SK-N-SH (cell line): ENCODE measurements at places on chromosomes 4 and X.

GRCh38 chr4:107552306-107552705 is 167.7 kb downstream of the PAPSS1 start:
- no peak for DNase-seq

- DNase-seq, result no peak
Measured at GRCh38 chr4:47551682-47552081, 66.6 kb downstream of the ATP10D start.

- no peak for DNase-seq
Measured at GRCh38 chr4:10983268-10983667, 298.7 kb upstream of the CLNK start.

GRCh38 chr4:38268837-38269236 is 308.6 kb downstream of the PTTG2 start:
- no peak for DNase-seq

DNA sequence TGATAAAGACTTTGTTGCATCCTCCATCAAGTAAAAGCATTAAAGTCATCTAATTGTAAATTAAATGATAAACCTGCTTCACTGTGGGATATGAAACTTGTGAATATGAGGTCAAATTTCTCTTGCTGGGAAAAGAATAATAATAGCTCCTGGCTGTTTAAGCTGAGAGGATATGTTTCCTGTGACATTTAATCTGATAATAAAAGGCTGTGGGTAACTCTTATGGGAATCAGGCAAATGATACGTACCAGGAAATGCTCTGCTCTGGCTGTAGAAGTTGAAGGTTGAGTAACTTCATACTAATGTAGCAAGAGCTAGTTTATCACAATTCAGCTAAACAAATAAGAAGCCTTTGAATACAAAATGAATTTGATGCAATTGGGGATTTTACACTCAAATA is 574.6 kb downstream of the RAPGEF2 start:
- DNase-seq, result peak; percentile 19

GRCh38 chrX:129823115-129823514 is 20.6 kb downstream of the ZDHHC9 start:
- DNase-seq, result peak; percentile 52

- peak; percentile 40 for DNase-seq
Measured at GRCh38 chr4:189802884-189803283, 137.8 kb upstream of the FRG1 start.

DNA sequence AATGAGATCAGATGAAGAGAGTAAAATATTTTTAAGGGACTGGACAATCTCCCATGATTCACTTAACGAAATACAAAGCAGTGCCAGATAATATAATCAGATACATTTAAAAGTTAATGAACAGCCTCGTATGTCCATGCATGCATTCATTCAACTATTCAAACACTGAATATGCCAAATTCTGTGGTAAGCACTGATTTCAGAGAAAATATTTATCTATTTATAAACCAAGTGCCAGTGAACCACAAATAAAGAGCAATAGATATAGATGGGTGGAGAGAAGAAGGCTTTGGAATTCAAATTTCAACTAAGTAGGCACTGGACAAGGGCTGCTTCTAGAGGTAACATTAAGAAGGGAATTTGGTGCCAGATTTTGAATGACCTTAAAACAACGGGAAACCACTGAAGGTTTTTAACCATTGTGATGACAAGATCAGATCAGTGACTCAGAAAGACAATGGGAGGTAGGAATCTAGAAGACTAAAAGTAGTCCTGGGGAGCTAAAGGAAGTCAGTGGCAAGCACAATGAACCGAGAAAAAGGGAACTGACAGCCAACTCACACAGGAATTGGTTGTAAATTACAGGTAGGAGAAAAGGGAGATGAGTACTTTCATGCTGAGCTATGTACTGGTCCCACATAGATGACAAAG is 14.2 kb downstream of the ELOVL6 start:
- no peak for DNase-seq

GRCh38 chr4:11455201-11455835 is 26.6 kb upstream of the HS3ST1 start:
- no peak for DNase-seq

DNA sequence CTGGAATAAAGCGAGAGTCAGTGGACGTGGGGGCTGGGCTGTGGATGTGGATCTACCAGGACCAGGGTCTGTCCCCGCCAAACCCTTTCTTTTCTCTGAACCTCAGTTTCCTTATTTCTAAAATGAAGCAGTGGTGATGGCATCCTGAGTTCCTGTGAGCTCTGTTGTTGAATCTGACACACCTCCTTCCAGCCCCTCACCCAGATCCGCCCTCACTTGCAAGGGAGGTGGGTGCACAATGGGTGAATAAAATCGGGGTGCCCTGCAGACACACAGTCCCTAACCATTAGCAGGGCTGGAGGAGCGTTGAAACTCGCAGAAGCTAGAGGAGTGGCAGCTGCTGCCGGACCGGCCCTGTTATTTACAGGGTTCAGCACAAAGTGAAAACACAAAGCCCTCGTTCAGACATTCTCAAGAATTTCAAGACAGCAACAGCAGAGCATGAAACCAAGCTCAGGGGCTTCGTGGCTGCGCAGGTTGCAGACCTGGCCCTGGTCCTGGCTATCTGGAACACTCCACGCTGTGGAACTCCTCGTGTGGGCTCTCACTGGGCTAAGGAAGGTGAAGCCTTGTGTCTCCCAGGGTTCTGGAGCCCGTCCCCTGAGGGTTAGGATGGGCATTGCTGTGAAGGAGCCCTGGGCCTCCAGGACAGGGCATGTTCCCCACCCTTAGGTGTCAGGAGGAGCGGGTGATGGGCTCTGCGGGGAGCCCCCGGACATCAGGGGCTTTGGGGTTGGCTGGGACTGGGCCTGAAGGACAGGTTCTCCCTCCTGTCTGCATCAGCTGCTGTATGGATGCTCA is 42.9 kb downstream of the PSAPL1 start:
- DNase-seq, result peak; percentile 7

DNA sequence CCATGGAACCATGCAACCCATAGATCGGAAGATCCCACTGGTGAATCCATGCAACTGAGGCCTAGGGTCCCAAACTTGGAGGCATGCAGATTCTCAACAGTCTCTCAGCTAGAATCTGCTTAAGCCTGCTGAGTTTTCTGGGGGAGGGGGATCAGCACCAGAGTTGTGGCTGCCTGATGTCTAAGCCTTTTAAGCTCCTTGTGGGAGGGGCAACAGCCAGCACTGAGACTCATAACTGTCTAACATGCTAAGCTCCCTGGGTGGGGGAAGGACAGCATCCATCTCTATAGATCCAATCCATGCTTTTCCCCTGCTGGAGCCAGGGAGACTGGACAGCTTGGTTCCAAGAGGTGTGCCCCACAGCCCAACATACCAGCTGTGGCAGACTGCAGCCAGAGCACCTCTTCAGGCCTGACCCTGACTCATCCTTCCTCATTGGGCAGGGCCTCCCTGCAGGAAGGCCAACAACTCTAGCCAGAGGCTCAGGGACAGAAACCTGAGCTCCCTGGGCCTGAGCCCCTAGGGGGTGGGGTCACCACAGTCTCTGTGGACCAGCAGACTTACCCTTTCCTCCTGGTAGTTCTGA is 300.1 kb upstream of the SLC7A11 start:
- DNase-seq, result no peak
